ENCODE measurements at places on chromosomes 11 and 22. TPM values are rescaled to one million over a fixed set of nuclear protein-coding genes. Genes with fewer than 3 reads are reported as not detected.

DNA sequence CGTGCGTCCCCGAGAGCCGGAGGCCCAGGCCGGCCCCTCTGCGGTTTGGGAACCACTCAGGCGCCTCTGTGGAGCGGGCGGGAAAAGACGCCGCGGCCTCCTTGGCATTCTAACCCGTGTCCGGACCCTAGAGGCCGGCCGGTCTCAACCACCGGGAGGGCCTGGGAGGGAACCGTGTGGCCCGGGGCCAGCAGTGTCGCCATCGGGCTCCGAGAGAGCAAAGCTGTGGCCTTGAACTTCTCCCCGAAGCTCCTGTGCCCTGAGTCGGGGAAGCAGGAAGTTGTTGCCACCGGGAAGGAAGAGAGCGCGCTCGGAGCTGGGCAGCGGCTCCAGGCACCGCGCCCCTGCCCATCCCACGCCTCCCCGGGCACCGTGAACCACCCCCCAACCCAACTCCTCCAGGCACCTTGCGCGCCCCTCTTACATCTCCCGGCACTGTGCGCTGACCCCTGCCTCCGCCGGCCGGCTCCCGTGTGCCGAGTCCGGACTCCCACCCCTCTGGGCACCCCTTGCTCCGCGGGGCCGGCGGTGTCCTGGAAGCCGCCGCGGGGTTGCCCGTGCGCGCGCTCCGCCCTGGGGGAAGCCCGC, 80.0 kb upstream of the PPARA start:
- peaks cover 12% of the 10 kb centered on the region for H3K4me1 ChIP-seq

DNA sequence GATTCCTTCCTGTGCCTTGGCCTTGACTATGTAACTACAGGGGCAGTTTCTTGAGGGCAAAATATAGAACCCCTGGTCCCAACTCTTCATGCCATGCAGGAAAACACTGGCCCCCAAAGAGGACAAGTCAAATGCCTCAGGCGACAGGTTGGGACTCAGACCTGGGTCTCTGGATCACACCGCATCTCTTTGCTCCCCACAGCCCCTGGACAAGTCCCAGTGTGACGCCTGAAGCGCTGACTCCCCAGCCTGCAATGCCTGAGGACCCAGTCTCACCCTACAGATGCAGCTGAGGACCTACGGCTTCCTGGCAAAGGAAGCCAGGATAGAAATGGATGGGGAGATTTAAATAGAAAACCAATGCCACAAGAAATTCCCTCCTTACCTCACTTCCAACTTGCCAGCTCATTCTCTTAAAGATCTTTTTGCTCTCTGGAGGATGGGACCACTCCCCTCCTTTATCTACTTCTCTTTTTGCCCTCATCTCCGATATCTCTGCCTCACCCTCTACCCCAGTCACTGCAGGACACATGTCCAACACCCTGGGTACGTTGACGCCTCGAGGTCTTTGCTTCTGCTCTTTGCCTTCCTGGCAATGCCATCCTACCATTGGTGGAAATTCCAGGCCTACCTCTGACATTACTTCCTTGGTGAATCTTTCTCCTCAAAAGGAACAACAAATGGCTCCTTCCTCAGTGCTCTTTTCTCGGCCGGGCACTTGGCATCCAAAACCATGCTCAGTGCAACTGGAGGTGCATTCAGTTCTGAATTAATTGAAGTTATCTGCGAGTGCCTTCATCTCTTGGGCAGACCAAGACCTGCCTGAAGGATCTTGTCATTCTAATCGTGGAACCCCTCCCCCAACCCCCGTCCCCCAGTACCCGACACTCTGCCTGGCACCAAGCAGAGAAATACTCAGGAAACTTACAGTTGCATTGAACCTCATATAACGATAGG, 2.0 kb upstream of the PRDM11 start:
- no peak overlapping the region for H3K27ac ChIP-seq
- no peak for DNase-seq
- no peaks in the 10 kb centered on the region for H3K27me3 ChIP-seq
- H3K4me1 ChIP-seq: peaks cover 2% of the 10 kb centered on the region

- no peaks in the 10 kb centered on the region for H3K4me1 ChIP-seq
- H3K4me3 ChIP-seq: no peak overlapping the region
- no peak overlapping the region for H3K27ac ChIP-seq
These were observed 98.6 kb downstream of the KIAA1671 start for GRCh38 chr22:25051073-25051472.

DNA sequence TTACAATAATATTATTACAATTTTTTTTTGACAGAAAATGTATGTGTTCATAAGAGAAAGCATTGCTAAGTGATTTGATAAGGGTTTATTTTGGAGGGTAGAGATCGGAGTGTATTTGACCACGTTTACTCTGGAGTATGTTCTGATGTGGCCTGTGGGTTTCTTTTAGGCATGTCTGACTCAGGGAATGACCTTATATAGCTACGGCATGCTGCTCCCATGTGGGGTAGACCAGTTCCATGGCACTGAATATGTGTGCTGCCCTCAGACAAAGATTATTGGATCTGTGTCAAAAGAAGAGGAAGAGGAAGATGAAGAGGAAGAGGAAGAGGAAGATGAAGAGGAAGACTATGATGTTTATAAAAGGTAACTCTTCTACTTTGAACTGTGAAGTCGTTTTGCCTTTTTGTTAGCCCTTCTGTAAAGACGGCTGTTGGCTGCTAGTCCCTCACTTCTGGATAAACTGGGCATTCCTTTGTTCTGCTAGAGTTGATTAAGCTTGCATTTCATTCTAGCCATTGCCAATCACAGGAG, 38.1 kb upstream of the ST14 start:
- no peaks in the 10 kb centered on the region for H3K27me3 ChIP-seq
- no peak overlapping the region for H3K27ac ChIP-seq
- no peaks in the 10 kb centered on the region for H3K4me1 ChIP-seq

GRCh38 chr11:77026743-77027142, 7.5 kb upstream of the B3GNT6 start:
- DNase-seq: no peak
- H3K4me1 ChIP-seq: no peaks in the 10 kb centered on the region
- H3K27me3 ChIP-seq: no peaks in the 10 kb centered on the region
- H3K27ac ChIP-seq: no peak overlapping the region

GRCh38 chr11:100902454-100903141, 215.5 kb downstream of the ARHGAP42 start:
- H3K36me3 ChIP-seq: no peaks in the 10 kb centered on the region
- H3K27ac ChIP-seq: no peak overlapping the region
- no peaks in the 10 kb centered on the region for H3K27me3 ChIP-seq
- DNase-seq: no peak
- H3K4me3 ChIP-seq: no peak overlapping the region

DNA sequence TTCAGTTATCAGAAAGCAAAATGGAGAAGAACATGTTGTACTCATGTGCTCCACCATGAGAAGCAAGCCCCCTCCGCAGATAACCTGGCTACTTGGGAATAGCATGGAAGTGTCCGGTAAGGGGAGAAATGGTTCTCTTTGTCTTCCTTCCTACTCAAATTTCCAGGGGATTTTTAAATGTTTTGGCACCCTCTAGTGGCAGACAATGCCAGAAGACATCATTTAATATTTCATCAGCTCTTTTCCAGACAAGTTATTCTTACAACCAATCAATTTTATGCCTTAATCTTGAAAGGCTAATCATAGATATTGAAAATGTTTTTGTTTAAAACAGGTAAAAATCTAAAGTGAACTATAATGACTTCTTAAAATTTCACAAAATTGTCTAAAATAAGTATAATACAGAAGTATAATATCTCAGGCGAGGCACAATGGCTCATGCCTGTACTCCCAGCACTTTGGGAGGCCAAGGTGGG, 15.7 kb downstream of the CRTAM start:
- H3K27me3 ChIP-seq: no peaks in the 10 kb centered on the region
- H3K4me3 ChIP-seq: no peak overlapping the region
- H3K4me1 ChIP-seq: peaks cover 2% of the 10 kb centered on the region
- no peak for DNase-seq

- H3K27ac ChIP-seq: no peak overlapping the region
- no peak overlapping the region for H3K4me3 ChIP-seq
- H3K4me1 ChIP-seq: peaks cover 2% of the 10 kb centered on the region
- DNase-seq: no peak
These were observed 29.7 kb upstream of the VWA5A start for GRCh38 chr11:124085583-124085982.

- no peaks in the 10 kb centered on the region for H3K4me1 ChIP-seq
- no peaks in the 10 kb centered on the region for H3K27me3 ChIP-seq
- H3K27ac ChIP-seq: no peak overlapping the region
- H3K4me3 ChIP-seq: no peak overlapping the region
- no peaks in the 10 kb centered on the region for H3K36me3 ChIP-seq
These were observed 35.4 kb downstream of the NXPE2 start for GRCh38 chr11:114713756-114714155.

GRCh38 chr22:43007519-43008102, 7.3 kb downstream of the PACSIN2 start:
- peaks cover 3% of the 10 kb centered on the region for H3K4me1 ChIP-seq
- no peak overlapping the region for H3K4me3 ChIP-seq
- no peaks in the 10 kb centered on the region for H3K36me3 ChIP-seq
- no peaks in the 10 kb centered on the region for H3K27me3 ChIP-seq

DNA sequence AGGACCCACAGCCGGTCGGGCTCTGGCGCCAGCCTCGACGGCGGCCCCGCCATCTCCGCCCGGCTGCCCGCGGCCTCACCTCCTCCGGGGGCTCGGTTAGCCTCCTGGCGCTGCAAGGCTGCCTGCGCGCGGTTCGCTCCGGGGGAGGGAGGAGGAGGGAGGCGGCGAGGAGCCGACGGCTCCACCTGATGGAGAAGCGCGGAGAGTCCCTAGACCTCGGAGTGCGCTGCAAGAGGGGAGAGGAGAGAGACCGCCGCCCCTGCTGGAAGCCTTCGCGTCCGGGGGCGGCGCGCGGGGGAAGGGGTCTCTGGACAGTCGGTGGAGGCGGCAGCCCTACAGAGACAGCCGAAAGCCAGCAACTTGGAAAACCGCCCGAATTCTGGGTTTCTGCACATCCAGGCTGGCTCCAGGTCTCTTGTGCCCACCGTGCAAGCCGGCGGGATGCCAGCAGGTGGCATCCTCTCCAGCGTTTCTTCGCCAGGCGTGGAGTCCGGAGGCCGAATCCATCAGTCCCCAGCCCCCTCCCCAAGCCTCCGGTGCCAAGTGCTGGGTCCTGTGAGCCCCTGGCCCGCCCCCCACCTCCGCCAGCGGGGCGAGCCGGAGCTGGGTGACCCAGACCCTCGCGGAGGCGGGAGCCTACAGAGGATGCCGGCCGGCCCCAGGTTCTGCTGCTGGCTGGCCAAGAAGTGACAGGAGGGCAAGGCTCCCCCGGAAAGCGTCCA, 2.9 kb upstream of the KIRREL3 start:
- no peaks in the 10 kb centered on the region for H3K36me3 ChIP-seq
- H3K27me3 ChIP-seq: peaks cover 60% of the 10 kb centered on the region
- H3K27ac ChIP-seq: no peak overlapping the region
- DNase-seq: no peak
- H3K4me3 ChIP-seq: peak overlapping the region; percentile 46
- peaks cover 11% of the 10 kb centered on the region for H3K4me1 ChIP-seq

GRCh38 chr11:132909021-132909606, 623.2 kb downstream of the OPCML start:
- no peaks in the 10 kb centered on the region for H3K27me3 ChIP-seq
- H3K27ac ChIP-seq: no peak overlapping the region
- peaks cover 4% of the 10 kb centered on the region for H3K4me1 ChIP-seq
- no peak for DNase-seq

DNA sequence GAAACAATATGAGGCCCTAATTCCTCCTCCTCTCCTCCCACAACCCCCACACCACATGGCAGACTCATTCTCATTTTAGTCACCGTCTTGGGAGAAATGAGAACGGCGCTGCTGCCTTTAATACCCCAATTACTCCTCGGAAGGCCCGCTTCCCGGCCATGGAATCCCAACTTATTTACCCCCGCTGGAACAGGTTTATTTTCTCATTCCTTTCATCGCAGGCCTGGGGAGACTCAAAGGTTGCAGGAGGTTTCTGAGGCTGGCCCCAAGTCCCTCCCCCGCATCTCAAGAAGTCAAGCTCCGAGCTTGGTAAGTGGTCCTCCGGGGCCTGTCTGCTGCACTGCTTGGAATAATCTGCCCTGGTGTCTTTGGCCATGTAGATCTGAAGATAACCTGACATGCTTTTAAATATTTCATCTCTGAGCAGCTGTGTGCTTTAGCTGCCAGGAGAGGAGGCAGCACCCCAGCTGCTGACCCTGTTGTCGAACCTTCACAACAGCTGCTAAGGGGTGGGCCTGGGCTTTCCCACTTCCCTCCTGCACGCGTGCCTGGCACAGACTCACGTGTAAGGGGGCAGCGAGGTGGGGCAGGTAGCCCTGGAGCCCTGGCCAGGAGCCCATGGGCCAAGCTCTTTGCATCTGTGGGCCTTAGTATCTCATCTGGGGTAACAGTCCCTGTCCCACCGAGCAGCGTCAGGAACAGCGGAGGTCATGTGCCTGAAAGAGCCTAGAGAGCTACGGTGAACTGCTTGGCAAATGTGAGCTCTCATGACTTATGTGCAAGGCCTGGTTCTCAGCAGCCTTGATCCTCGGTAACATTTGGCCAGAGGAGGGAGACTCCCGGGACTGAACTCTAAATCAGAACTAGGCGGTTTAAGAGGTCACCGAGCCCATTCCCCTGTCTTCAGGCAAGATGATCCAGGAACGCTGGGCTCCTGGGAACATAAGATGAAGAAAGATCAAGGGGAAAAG, 164.6 kb downstream of the ST3GAL4 start:
- no peaks in the 10 kb centered on the region for H3K4me1 ChIP-seq
- no peaks in the 10 kb centered on the region for H3K36me3 ChIP-seq
- no peak overlapping the region for H3K4me3 ChIP-seq
- no peaks in the 10 kb centered on the region for H3K27me3 ChIP-seq
- no peak overlapping the region for H3K27ac ChIP-seq
- DNase-seq: no peak

DNA sequence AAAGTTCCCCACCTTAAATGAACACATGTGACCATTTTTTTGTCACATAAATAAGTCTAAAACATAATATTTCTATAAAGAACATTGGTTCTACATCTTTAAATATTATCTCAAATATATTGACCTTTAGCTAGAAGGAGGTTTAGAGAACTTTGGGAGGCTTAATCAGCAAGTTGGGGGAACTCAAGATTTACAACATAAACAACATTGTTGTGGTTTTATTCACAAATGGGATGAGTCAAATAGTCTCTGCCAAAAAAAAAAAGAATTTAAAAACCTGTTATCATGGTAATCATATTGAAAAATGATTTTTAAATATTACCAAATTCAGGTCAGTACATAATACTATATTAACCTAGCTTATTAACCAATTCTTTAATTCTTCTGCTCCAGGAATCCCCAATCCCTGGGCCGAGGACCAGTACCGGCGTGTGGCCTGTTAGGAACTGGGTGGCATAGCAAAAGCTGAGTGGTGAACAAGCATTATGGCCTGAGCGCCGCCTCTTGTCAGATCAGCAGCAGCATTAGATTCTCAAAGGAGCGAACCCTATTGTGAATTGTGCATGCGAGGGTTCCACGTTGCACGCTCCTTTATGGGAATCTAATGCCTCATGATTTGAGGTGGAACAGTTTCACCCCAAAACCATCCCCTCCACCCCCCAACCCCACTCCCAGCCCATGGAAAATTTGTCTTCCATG, 98.2 kb downstream of the RDX start:
- no peaks in the 10 kb centered on the region for H3K27me3 ChIP-seq
- DNase-seq: no peak
- no peaks in the 10 kb centered on the region for H3K36me3 ChIP-seq
- peaks cover 4% of the 10 kb centered on the region for H3K4me1 ChIP-seq

The FREY1 gene
- 0.32 TPM for polyA plus RNA-seq

The ANO5 gene
- 2.5 TPM for polyA plus RNA-seq

The TMPRSS6 gene
- 0.02 TPM for polyA plus RNA-seq

The ELFN2 gene
- 1.3 TPM for polyA plus RNA-seq

The BRD1 gene
- 11.4 TPM for polyA plus RNA-seq

The KRTAP5-2 gene
- not detected for polyA plus RNA-seq

The OR10G6 gene
- polyA plus RNA-seq: not detected
